ENCODE measurements at places on chromosomes 16 and 17.

DNA sequence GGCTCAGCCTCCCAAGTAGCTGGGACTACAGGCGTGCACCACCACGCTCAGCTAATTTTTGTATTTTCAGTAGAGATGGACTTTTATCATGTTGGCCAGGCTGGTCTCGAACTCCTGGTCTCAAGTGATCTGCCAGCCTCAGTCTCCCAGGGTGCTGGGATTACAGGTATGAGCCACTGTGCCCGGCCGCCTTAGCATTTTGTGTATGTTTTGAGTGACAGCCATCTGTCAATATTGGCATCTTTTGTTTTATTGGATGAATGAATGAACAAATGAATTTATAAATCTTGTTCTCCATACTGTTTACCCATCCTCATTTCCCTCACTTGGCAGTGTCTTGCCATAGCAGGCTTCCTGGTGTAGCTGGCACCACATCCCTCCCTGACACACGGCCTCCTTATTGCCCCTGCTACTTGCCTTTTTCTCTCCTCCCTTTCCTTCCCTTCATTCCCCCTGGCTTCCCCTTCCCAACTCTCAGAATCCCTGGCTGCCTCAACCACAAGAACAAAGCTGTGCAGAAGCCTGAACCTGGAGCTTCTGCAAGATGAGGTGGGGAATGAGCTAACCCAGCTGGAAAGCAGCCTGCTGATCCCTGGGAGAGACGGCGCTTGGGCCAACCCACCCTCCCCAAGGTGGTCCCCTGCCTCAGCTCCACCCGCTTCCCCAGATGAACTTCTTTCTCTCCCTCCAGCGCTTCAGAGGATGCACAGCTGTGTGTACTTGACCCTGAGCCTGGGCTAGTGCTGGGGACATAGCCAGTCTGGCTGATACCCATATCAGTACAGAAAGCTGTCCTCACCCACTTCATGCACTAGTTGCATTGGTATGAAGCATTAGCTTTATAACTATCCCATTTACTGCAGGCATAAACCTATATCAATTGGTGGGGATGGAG, 34.3 kb downstream of the WNT9B start:
- DNase-seq, result no peak

DNA sequence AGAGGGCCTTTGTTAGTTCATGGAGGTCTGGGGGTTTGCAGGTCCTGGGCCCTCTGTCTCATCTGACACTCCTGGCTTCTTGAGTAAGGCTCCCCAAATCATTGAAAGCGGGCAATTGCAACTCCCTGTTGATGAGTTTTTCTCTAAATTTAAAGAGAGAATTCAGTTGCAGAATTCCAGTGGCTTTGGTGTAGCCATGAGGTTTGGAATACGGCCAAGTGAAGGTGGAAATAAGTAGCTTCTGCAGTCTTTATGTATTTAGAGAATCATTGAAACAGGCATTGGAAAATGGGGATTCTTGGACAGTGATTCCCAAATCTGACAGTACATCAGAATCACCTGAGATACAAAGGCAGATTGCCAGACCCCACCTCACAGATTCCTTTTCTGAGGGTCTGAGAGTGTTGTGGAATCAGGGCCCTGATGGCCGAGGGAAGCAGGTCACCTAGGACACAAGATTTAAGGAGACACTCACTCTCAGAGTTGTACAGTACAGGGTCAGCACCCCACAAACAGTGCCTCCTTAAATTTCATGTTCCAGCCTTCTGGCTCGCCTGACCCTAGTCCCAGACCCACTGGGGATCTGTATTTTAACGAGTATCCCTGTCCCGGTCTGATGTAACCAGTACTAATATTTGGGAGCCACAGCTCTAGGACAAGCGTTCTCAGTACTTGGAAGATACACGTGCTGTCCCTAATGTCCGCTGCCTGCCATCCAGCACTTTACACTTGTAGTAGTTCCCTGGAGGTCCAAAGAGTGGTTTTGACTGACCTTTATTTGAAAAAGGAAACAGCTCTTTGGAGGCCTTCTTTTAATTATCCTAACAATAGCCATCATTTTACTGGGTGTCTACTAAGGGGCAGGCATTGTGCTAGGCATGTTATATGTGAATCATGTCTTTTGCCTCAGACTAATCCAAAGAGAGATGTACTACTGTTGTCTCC, 37.8 kb downstream of the YPEL2 start:
- no peak for DNase-seq

DNA sequence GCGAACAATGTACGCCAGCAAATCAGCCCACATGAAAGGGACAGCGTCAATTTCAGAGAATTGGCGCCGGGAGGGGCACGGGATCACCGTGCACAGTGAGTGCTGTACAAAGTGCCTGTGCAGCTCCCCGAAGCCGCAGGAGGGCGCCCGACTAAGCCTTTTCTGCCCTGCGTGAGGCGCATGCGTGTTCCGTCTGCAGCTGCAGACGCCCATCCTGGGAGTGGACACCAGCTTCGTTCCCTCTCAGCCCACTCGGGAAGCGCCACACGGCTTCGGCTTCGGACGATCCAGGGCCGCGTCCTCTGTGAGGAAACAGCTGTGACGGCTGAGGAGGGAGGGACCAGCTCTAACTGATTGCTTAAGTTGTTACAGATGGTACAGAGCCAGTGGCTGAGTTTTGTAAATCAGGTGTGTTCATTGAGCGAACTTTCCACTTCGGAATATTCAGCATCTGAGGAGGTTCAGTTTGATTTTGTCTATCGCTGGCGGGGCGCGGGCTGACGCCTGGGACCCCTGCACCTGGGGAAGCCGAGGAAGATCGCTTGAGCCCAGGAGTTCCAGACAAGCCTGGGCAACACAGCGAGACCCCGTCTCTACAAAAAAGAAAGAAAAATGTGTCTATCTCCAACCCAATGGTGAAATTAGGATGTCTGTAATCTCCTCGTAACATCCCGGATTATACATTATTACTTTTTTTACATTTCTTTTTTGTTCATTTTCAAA, 15.4 kb upstream of the ZNF287 start:
- DNase-seq, result peak; percentile 92

DNA sequence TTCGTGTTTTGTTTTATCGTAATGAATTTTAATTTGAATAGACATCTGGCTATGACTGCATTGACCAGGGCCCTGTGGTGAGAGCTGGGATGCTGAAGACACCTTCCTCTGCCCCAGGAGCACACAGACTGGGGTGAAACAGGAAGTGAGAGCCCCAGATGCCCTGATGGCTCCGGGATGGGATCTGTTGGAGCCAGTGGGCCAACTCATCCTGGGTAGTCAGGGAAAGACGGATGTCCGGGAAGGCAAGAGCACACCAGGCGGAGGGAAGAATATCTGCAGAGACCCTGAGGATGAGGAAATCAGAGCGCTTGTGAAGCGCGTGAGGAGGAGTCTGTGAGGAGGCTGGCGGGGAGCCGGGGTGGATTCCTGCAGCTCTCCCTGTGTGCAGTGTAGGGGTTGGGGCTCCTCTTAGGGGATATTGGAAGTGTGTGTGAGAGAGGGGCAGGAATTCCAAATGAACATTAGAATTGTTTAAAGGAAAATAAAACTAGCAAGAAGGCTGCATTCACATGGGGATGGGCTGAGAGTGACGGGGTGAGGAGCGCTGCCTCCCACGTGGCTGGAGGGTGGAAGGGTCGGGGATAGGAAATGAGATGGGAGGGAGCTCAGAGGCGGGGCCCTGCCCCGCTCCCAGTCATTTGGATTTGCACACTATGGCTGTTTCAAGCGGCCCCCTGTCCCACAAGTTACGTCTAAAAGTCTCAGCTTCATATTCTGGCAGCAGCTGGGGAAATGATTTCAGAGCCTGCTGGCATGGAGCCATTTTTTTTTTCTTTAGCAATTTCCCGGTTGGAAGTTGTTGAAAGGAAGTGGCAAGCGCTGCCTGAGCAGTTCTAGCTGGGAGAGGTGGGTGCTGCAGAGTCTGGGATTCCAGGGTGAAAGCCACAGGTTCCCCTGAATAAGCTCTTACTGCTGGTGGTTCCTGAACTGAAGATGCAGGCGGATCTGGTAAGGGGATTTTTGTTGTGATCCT, 71.2 kb upstream of the LGALS9 start:
- DNase-seq, result peak; percentile 85

GRCh38 chr16:53061256-53061655, 6.5 kb downstream of the CHD9 start:
- DNase-seq, result no peak

GRCh38 chr17:497241-498034, 144.8 kb upstream of the RPH3AL start:
- DNase-seq, result no peak

DNA sequence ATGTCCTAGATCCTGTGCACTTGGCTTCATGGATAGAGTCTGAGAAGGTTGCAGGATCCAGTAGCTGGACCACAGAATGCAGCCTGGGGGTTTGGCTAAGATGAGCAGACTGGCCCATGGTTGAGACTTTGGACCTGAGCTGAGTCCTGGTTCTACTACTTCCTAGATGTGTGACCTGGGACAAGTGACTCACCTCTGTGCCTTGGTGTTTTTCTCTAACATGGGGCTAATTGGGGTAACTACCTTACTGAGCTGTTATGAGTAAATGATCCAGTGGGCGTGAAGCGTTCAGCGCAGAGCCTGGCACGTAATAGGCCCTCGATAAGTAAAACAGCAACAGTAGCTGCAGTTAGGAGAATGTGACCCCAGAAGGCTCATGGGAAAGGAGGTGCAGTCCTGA, 38.8 kb downstream of the SNX20 start:
- DNase-seq, result no peak
